Activated T-helper 1 cell treated with anti-CD3 and anti-CD28 coated beads, Interleukin-2, amount 50 U/mL, for 16 hours (primary cell): ENCODE measurements at places on chromosomes 13 and 19.

DNA sequence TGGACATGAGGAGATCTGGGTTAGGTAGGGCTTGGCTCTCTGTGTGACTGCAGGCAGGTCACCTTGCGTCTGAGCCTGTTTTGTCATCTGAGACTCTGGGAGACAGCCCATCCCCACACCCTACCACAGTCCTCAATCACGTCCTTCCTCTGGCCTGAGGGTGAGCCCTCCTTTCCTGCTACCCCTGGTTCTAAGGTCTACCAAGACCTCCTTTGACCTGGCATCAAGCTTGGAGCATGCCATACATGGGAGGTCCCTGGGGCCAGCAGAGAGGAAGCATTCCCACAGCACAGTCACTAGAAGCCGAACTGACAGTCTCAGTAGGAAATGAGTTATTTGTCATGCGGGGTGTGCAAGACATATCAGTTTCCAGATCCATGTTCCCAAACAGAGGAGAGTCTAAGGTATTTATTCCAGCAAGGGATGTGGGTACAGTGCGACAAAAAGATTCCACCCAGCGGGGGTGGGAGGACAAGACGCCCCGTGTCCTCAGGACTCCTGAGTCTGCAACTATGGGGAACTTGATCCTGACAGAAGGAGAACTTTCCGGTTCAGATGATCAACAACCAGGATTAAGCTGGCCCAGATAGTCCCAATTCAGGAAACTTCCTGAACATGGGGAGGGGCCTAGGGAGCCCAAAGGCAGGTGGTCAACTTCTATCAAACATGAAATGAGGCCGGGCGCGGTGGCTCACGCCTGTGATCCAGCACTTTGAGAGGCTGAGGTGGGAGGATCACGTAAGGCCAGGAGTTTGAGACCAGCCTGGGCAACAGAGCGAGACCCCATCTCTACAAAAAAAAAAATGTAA lies 9.5 kb downstream of the ARRDC2 start:
- no peak for DNase-seq

GRCh38 chr13:83274679-83275078 lies 607.6 kb downstream of the SLITRK1 start:
- DNase-seq, result no peak

DNA sequence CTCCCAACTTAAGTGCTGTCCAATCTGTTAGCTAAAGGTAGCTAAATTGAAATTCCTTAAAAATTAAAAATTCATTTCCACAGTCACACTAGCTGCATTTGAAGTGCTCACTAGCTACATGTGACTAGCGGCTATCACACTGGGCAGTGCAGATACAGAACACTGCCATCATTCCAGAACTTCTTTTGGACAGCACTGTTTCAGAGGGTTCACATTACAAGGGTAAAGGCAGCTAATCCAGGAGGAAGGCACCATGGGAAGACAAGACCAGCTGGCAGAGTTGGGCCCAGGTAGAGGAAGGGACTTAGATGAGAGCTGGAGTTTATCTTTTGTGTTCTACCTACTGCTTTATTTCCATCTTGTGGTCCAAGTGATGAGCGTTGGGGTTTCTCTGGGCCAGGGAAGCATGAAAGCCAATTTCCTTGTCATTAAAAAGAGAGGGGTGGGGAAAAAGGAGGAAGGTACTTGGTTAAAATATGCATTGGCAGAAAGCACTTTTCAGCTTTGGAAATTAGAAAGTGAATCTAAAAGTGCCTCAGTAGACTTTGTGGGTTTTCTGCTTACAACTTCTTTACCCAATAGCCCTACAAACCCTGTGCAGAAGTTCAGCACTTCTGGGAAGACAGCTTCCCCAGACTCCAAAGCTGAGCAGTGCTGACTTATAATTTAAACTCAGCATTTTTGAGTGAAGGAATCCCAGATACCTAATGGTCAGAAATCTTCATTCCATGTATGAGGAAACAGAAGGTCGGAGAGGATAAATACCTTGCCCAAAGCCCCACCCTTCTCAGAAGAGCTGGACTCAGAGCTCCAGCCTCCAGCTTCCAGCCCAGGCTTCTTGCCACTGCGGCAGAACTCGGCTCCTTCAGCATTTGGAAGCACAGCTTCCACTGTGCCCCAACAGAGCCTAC lies 49.5 kb downstream of the ATP7B start:
- DNase-seq, result no peak

- DNase-seq, result no peak
These were observed 7.7 kb upstream of the MISP start for GRCh38 chr19:743168-743687.

GRCh38 chr19:41994521-41994971 lies 516 bp upstream of the ATP1A3 start:
- no peak for DNase-seq

DNA sequence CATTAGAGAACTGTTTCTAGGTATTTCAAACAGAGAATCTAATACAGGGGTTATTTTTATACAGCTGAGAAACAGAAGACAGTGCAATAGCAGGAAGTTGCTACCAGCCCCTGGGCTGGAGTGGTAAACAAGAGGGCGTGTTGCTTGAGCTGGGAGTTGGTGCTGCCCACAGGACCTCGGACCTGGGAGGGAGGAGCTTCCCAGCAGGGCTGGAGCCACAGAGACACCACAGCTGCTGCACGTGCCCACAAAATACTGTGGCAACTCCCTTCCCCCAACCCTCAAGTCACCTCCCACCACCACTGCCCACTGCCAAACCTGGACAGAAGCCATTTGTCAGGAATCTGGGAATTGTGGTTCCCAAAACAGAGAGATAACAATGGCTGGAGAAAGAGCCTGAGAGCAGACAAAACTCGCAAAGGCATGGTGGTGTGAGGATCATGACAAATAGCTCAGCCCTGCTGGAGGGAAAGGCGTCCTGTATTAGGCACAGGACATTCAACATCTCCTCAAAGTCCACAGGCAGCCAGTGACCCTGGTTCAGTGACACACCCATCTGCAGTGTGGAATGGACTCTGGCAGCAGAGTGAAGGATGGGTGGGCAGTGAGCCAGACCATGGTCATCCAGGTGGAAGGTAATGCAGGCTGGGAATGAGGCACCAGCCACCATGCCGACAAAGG lies 57.2 kb downstream of the SPATA13 start:
- DNase-seq, result no peak

DNA sequence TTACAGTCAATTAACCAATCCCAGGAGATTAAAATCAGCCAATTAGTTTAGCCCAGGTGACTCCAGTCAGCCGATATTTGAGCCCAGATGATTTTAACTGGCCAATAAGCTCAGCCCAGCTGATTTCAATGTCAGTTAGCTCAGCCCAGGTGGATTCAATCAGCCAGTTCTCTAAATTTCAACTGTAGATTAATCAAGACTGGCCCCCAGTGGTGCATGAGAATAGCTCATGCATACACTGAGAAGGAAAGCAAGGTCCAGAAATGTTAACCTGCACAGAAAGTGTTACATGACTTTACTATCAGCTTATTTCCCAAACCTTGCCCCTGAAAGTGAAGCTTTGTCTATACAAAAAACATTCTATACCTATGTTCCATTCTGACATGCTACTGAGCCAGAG lies 55.4 kb upstream of the ZNF724 start:
- no peak for DNase-seq

GRCh38 chr13:99267927-99268326 lies 9.7 kb upstream of the GPR18 start:
- DNase-seq, result no peak

- no peak for DNase-seq
These were observed 31.2 kb downstream of the CLEC17A start for GRCh38 chr19:14614099-14614412.

- no peak for DNase-seq
These were observed 1053.6 kb upstream of the MIR17HG start for GRCh38 chr13:90293793-90294361.

GRCh38 chr13:102002287-102002686 lies 399.6 kb downstream of the FGF14 start:
- no peak for DNase-seq

DNA sequence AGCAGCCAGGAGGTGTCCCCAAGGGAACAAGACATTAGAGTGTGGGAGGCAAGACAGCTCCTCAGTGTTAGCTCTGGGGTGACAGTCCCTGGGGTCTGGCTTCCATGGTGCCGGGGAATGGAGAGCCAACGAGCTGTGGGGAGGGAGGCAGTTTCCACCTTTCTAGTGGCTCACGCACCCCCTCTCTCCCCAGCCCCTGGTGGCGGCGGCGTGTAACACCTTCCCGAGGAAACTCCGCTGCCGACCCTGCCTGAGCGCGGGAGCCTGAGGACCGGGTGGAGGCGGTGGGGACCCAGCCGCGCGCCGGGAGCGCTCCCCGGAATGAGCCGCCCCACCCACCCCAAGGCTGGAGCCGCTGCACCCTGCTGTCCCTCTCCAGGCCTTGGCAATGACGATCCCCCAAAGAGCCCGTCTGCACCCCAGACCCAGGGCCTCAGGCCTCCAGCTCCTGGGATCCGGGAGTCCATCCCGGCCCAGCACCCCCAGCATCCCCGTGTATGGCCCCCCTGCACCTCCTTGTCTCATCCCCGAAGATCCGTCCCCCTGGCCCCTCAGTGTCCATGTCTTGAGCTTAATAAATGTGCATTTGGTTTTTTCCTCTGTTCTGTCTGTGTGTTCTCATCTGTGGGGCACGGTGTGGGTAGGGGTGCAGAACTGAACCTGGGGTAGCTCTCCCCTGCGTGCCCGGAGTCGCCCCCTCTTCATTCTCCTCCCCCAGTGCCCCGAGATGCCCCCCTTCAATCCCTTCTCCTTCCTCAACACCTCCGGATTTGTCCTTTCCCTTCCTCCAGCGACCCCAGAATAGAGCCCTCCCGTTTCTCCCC lies 622 bp upstream of the FXYD5 start:
- DNase-seq, result peak; percentile 55

GRCh38 chr19:30778061-30778460 lies 405.9 kb downstream of the ZNF536 start:
- no peak for DNase-seq

- no peak for DNase-seq
These were observed 79.6 kb downstream of the TEX26 start for GRCh38 chr13:31011901-31012654.

- DNase-seq, result no peak
These were observed 34.4 kb downstream of the TPP2 start for GRCh38 chr13:102631198-102631597.

GRCh38 chr19:51063664-51064063 lies 1.2 kb downstream of the KLK13 start:
- DNase-seq, result no peak

DNA sequence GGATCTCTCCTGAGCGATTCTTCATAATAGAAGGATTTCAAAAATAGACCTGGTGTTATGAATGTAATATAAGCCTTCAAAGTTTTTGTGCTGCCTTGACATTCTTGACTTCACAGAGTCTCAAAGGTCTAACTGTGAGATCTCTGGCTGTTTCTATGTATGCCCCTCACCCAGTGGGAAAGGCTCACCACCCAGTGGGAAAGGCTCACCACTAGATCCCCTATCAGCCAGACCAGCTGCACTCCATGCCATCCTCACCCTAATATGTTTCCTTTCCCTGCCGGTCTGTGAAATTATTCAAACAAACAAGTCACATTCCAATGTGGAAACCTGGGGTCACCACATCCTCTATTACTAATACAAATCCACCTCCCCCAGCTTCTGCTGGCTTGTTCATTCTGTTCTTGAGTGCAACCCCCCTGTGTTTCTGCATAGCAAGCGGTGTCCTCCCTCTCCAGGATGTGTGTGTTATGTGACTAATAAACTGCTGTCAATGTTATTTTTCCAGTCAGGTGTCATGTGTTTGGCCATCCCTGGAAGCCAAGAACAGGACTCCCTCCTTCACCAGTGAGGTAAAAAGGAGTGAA lies 13.8 kb upstream of the SLITRK1 start:
- DNase-seq, result no peak
